ENCODE measurements at places on chromosomes 13 and 19.
A peak's percentile ranks its signal among the peaks of the same experiment; 100 is the strongest.

- DNase-seq, result peak; percentile 90
Measured at GRCh38 chr19:12140545-12141404, 625 bp upstream of the ZNF20 start.

DNA sequence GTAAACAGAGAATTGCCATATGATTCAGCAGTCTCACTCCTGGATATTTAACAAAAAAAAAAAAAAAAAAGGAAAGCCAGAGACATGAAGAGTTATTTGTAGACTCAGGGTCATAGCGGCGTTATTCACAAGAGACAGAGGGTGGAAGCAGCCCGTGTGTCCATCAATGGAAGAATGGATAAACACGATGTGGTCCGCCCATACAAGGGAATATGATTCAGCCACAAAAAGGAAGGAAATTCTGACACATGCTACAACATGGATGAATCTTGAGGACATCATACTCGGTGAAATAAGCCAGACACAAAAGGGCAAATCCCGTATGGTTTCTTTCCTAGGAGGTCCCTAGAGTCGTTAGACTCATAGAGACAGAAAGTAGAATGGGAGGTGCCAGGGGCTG is 14.8 kb downstream of the ACSBG2 start:
- DNase-seq, result no peak

GRCh38 chr13:60327511-60327910 is 69.5 kb upstream of the TDRD3 start:
- no peak for DNase-seq

GRCh38 chr19:35123573-35123972 is 8.0 kb downstream of the FXYD3 start:
- no peak for DNase-seq

- no peak for DNase-seq
Measured at GRCh38 chr13:40780822-40781401, 8.5 kb upstream of the SLC25A15 start.

- no peak for DNase-seq
Measured at GRCh38 chr13:90401150-90401549, 946.3 kb upstream of the MIR17HG start.

- no peak for DNase-seq
Measured at GRCh38 chr19:3378352-3379150, 12.2 kb downstream of the NFIC start.

DNA sequence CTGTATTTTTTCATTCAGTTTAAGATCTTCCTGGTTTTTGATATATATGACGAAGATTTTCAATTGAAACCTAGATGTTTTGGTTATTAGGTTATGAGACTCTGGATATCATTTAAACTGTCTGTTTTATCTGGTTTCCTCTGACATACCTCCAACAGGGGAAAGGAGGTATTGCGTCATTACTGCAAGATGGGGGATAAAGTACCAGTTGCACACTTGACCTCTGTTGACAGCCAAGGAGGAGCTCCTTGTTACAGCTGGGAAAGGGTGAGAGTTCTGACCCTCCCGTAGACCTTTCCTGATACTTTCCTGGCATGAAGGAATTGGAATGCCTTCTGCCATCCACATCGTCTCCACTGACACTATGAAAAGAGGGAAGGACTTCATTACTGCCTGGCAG is 82.0 kb upstream of the SHISA2 start:
- DNase-seq, result no peak

DNA sequence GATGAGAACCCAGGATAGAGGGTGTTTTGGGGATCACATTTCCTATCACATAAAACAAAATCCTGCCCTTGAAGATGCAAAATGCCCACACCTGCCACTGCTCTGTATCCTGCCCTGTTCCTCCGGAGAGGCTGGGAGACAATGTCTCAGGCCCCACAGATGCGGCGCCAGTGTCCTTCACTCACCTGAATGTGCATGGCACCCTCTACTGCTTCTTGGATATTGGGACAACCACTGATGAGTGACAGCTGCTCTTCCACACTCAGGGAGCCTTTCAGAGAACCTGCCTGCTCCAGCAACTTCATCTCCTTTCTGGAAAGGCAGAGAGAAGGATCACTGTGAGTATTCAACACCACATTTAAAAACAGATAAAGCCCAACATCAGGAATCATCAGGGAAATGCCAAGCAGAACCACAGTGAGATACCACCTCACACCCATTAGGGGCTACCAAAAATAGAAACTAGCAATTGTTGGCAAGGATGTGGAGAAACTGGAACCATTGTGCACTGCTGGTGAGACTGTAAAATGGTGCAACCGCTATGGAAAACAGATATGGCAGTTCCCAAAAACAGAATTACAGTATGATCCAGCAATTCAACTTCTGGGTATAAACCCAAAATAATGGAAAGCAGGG is 36.4 kb downstream of the CRYL1 start:
- DNase-seq, result peak; percentile 69

GRCh38 chr13:98141509-98142379 is 1.1 kb upstream of the FARP1 start:
- peak; percentile 4 for DNase-seq

DNA sequence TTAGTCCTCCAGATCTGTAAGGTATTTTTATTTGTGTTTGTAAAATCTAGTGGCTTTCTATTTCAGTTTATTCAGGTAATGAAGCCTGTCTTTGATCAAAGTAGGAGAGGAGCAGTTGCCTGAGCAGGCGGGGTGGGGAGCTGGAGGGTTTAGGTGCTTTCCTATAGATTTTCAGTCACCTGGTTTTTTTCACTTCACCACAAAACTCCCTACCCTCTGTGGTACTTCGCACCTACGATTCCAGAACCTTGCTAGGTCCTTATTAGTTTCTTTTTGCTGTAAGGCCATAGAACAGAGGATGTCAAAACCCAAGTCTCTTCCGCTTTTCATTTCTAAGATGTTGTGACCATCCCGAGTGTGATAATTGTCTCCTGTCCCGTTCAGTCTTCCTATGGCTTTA is 26.6 kb downstream of the SLAIN1 start:
- no peak for DNase-seq

DNA sequence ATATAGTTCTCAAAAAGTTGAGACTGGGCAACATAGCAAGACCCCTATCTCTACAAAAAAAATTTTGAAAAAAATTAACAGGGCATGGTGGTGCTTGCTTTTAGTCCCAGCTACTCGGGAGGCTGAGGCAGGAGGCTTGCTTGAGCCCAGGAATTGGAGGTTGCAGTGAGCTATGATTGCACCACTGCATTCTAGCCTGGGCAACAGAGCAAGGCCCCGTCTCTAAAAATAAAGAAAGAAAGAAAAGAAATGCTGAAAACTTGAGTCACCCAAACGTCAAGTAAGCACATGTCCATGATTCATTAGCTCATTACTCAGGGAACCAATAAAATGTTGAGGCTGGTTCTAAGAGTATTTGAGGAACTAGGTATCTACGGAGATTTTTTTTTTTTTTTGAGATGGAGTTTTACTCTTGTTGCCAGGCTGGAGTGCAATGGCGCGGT is 33.9 kb upstream of the SEMA6B start:
- no peak for DNase-seq

DNA sequence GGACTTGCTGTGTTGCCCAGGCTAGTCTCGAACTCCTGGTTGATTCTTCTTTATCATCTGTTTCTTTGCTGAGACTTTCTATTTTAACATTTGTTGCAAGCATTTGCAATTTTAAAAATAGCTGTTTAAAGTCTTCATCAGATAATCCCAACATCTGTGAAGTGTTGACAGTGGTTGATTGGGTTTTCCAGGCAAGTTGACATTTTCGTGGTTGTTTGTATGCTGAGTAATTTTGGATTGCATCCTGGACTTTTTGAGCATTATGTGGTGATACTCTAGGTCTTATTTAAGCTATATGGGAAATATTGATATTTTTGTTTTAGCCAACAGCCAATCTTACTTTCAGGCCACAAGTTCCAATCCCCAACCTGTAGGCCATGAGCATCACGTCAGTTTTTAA is 25.1 kb downstream of the AP1M1 start:
- DNase-seq, result no peak

DNA sequence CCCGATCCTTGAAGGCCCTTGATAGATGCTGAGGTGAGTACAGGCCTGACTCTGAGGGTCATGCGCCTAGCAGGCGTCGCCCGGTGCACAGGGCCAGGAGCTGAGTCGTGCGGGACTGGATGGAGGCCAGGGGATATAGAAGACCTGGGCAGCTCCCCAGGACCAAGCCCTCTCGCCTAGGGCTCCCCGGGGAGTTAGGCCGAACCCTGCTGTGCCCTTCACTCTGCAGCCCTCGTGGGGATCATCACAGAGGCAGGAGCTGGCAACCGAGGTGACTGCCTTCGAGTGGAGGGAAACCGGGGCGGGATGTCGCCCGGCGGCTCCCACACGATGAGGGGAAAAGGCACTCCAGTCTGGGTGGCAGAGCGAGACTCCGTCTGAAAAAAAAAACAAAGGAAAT is 11.7 kb downstream of the CSNK1G2 start:
- DNase-seq, result no peak

DNA sequence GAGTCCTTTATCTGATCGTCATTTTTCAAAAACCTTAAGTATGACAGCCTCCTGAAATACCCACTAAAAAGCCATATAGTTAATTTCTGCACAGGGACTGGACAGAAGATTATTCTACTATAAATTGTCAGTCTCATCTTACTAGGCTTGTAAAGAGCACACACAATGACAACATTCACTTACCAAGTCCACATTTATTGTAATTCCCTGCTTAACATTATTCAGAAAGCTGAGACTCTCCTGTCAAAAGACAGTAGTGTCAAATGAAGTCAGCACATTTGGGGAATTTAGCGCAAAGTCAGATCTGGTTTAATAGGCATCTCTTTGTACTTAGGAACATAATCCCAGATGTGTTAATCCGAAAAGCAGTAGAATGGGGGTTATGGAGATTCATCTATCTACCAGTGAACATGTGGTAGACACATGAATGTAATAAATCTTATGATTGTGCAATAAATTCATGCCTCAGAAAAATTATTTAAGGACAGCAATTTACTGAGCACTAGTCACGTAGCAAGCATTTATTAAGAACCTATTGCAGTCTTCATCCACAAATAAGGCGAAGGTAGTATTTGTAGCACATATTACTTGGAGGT is 224.6 kb upstream of the GPC6 start:
- DNase-seq, result no peak

GRCh38 chr13:111503905-111504695 is 183.7 kb downstream of the TEX29 start:
- DNase-seq, result no peak

GRCh38 chr19:55437410-55437809 is 5.7 kb downstream of the SHISA7 start:
- DNase-seq, result peak; percentile 37

DNA sequence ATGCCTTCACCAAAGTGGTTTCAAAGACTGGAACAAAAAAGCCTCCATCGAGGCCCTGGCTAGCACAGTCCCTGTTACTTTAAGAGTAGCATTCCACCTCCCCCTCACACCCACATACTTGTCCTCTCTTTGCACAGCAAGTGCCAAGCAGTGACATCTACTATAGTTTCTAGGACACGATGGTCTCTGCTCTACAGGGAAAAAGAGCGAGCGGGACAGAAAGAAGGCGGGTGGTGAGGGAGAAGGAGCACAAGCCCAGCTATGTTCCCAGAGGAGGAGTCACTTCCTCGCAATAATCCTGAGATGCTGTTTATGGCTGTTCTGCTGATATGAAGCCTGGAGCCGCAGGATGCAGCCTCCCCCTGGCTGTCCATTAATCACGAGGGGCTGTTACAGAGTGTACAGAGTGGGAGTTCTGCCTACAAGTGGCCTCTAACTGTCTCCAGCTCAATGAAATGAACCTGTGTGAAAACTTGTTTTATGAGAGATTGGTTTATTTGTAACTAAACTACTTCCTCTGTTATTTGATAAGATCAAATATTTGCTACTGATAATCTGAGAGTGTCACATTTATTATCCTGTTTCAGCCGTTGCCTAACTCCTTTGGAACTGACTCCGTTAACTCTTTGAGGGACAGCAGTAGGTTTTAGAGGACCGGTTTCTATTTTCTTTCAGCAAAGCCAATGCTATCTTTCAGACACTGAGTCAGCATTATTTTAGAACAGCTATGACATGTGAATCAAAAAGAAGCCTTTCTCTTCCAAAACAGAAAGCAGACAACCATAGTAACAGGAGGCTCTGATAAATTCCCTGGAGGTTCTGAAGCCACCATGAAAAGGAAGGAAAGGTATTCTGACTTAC is 208.0 kb downstream of the SPRY2 start:
- DNase-seq, result no peak

GRCh38 chr13:107867701-107868661 is 347.4 kb downstream of the LIG4 start:
- no peak for DNase-seq

DNA sequence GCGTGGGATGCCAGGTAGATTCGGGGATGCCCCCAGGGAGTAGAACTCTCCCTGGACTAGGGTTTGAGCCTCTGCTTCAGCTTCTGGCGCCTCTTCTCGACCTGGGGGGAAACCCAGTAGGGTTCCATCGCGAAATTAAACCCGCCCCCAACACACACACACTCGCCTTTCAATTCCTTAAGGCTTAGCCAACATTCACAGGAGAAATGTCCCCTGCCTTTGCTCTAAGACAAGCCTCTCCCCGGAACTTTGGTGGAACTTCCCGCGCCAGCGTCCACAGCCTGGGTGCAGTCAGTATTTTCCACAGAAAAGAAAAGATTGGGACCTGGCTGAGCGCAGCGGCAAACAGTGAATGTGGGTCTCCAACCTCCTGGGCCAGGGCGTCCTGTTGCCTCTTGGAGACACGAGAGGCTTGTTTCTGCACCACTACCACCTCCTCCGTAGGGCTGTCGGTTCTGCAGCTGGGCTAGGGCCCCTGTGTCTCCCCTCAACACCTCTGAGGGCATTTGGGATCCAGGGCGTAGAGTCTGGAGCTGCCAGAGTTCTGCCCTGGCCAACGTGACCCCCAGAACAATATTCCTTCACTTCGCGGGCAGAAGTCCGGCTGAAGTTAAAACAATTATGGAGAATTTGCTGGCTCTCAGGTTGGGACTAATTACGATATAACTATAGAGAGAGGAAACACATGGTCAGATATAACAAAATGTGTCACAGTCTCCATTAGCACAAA is 3.2 kb downstream of the PDX1 start:
- DNase-seq, result peak; percentile 6

DNA sequence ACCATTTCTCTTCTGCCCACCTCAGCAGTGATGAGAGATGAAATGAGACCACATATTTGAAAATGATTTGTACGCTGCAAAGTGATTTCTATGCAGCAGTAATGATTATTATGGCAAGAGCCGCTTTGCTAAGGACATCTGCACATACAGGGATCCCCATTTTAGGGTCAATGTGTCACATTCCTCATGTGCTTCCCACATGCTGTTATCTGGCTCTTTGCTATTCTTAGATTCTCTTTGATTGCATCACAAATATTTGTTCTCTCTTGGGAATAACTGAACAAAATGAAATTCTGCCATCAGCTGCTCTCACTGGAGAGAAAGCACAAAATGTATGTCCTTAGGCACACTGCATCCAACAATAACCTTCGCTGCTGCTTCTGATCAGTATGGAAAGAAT is 209.5 kb upstream of the IPO5 start:
- no peak for DNase-seq
